Psoas muscle (tissue), 8 donors: ENCODE measurements at places on chromosomes 1 and 21. TPM values are rescaled to one million over a fixed set of nuclear protein-coding genes. Genes with fewer than 3 reads are reported as not detected.

DNA sequence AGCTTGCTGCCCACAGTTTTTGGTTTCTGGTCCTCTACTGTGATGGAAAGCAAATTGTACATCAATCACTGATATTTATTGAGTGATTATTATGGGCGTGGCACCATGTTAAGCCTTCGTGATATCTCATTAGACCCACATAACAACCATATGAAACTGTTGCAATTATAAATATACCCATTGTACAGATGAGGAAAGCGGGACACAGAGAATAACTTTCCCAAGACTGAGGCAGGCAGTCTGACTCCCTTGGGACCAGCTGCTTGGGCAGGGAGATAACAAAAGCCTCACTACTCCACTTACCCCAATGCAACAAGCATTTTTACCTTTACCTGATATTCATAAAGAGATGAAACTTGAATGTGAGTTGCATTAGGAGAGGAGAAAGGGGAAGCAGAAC lies 4.3 kb upstream of the CASZ1 start:
- no peak for DNase-seq

- DNase-seq: no peak
Measured at GRCh38 chr1:117572546-117572945, 33.3 kb upstream of the TENT5C start.

The CFAP57 gene
- not detected for total RNA-seq

The ROR1 gene
- total RNA-seq: 1.2 TPM

The PLA2G2F gene
- total RNA-seq: not detected

DNA sequence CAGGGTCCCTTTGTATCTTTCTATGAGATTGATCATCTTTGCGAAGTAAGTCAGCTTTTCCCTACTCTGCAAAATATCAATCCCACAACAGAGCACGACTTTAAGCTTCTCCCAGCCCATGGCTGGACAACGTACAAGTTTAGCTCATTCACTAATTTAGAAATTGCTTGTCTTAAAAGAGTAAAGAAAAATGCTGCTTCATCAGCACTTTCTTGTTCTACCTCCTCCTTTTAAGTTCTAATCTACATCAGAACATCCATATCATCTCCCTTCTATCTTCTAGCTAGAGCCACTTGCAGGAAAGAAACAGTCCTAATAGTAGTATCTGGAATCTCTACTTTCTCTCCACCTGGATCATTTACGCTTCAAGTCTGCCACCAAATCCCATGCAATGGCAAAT lies 441.2 kb upstream of the ESRRG start:
- DNase-seq: no peak

The KRTAP7-1 gene
- total RNA-seq: not detected

DNA sequence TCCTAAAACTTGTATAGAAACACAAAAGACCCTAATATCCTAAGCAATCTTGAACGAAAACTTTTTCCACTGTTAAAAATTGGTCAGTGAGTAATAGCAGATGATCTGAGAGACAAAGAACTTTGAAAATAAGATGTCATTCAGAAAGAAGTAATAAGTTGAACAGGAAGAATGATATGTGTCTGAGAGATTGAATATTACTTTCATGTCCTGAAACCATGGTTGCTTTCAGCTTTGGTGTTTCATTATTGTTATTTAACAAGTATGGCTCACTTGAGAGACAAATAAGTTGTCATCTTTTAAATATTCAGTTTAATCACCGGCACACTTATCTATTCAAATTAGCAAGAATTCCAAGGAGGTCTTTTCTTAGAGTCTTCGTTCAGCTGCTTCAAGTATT lies 11.4 kb downstream of the PRKACB start:
- DNase-seq: no peak

DNA sequence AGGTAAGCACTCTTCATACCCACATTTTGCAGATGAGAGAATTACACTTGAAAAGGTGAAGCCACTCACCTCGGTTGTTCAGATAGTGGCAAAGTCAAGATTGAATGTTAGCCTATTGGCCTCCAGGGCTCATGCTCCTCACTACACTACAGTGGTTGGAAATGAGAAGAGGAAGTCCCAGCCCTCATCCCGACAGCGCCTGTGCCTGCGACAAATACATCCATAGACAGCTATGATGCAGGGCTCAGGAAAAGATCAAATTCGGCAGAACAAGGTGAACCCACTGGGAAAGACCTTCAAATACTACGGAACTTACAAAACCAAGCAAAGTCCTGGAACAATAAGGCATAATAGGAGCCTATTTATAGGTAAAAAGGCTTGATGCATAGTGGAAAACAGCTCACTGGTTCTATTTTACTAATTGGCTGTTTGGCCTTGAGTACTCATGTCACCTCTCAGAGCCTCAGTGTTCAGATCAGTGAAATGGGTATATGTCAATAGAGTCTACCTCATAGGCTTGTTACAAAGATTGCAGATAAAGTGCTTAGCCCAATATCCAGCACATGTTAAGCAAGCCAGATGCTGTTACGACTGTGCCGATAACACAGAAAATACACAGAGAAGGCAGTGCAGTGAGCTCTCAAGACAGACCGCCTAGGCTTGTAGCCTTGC lies 3.5 kb downstream of the SPOCD1 start:
- no peak for DNase-seq

GRCh38 chr1:151311589-151312331 lies 15.5 kb downstream of the PI4KB start:
- DNase-seq: peak; percentile 84

The RAB3B gene
- total RNA-seq: not detected

DNA sequence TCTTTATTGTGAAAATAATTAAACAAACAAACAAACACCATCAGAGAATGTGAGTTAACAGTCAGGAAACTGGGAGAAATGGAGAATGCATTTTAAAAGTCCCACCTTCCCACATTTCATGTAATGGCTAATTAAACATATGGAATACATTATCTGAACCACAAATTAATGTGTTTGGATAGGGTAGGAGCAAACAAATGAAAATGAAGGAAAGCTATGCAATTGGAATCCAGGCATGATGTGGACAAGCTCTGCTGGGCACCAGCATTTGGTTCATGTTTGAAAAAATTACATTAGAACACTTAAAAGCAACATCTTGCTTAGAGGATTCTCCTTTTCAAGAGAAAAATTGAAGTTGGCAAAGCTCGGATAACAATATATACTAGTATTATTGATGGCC lies 628.1 kb downstream of the LMO4 start:
- DNase-seq: no peak

GRCh38 chr1:183277821-183278738 lies 92.0 kb downstream of the LAMC2 start:
- no peak for DNase-seq

DNA sequence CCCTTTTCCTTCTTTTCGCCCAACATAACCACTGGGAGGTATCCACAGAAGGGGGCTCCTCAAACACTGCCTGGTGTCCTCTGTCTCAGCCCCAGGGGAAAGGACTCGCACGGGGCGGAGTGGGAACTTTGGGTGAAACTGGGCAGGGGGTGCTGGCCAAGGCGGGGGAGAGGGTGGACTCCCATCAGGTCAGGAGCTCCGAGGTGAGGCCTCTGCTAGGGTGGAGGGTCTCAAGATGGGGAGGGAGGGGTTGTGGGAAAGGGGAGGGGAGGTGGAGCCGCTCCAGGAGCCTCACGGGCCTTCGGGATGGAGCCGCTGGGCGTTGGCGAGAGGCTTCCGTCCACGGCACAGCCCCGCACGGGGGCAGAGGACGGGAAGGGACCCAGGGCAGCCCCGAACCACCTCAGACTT lies 43.2 kb upstream of the POFUT2 start:
- DNase-seq: peak; percentile 40

- no peak for DNase-seq
Measured at GRCh38 chr21:42214921-42215320, 4.0 kb upstream of the ABCG1 start.

The CR1L gene
- total RNA-seq: not detected

DNA sequence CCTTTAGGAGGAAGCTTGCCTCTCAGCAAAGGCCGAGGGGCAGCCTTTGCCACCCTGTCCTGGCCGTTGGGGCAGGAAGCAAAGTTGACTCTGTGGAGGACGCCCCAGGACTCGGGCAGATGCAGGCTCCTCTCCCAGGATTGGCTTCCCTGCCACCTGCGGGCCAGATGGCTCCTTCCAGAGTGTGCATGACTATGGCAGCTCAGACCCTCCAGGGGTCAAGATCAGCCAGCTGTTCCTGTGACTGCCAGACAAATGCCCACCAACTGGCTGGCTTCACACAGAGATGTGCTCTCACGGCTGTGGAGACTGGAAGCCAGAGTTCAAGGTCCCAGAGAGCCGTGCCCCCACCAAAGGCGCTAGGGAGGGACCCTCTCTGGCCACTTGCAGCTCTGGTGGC lies 87.0 kb upstream of the VAMP3 start:
- DNase-seq: no peak

The TMEM234 gene
- total RNA-seq: 3.2 TPM

DNA sequence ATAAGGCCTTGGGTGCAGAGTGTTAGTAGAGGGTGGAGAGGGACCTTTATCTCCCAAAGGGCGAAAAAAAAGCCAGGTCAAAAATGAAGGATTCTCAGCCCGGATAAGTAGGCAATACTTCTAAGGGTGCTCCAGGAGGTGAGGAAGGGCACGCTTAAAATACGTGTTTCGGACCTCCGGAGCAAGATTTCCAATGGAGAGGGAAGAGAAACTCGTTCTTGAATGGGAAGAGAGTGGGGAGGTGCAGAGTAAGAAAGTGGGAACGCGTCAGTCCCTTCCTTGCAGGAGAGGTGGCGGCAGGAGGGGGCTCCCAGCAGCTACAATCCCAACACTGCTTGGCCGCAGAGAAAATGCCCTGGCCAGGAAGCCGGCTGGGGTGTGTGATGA lies 581 bp downstream of the EFCAB14 start:
- DNase-seq: no peak

GRCh38 chr1:192603218-192603787 lies 27.7 kb downstream of the RGS1 start:
- DNase-seq: no peak

GRCh38 chr21:44578371-44579055 lies 1.9 kb downstream of the KRTAP10-5 start:
- DNase-seq: no peak

The NR0B2 gene
- total RNA-seq: 1.1 TPM

The YRDC gene
- total RNA-seq: 10.4 TPM

- DNase-seq: no peak
Measured at GRCh38 chr21:33036430-33037162, 10.9 kb downstream of the OLIG2 start.

DNA sequence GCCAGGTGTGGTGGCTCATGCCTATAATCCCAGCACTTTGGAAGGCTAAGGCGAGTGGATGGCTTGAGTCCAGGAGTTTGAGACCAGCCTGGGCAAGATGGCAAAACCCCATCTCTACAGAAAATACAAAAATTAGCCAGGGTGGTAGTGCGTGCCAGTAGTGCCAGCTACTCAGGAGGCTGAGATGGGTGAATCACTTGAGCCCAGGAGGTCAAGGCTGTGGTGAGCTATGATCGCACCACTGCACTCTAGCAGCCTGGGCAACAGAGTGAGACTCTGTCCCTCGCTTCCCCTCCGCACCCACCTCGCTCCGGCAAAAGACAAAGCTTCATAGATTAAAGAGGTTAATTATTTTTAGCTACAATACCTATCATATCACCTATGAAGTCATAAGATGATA lies 100.0 kb downstream of the HHAT start:
- DNase-seq: no peak

The RSPO1 gene
- total RNA-seq: not detected

The HIVEP3 gene
- total RNA-seq: 2.1 TPM

- peak; percentile 81 for DNase-seq
Measured at GRCh38 chr1:234887016-234887900, 241.4 kb downstream of the TOMM20 start.

The OR6F1 gene
- not detected for total RNA-seq

- DNase-seq: no peak
Measured at GRCh38 chr1:181816608-181817007, 244.9 kb downstream of the ZNF648 start.
